ENCODE measurements at places on chromosomes 6 and 20.

DNA sequence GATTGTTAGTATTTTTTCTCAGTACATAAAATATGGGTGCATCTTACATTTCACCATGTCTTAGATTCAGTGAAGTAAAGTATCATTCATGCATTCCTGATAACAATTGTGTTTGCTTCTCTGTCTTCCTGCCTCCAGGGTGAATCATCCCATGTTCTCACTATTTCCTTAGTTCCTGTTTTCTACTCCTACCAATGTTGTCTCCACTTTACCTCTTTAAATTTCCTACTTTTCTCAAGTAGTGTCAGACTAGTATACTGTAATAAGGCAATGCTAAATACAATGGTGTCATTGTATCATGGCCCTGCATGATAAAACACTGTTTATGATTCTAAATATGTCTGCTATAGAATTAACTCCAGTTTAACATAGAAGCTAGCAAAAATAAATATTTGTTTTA is 37.4 kb upstream of the GABRR1 start:
- no peak for DNase-seq

- DNase-seq, result no peak
Measured at GRCh38 chr6:80553071-80553740, 446.7 kb downstream of the BCKDHB start.

- DNase-seq, result no peak
Measured at GRCh38 chr6:168442646-168443045, 1.7 kb downstream of the SMOC2 start.

DNA sequence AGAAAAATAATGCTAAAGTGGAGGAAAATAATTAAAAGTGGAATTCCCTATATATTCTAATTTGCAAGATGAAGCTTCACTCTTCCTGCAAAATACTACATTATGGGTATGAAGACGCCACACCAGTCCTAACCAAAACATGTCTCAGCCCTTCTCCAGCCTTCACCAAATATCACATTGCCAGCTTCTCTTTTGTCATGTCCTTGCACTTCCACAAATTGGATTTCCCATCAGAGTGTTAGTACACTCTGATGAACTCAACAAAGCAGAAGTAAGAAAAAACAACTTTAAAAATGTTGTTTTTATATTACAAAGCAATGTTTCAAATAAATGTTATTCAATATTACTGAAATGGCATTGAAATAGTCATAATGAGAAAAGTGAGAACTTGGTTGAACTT is 62.4 kb upstream of the RNF146 start:
- DNase-seq, result no peak

DNA sequence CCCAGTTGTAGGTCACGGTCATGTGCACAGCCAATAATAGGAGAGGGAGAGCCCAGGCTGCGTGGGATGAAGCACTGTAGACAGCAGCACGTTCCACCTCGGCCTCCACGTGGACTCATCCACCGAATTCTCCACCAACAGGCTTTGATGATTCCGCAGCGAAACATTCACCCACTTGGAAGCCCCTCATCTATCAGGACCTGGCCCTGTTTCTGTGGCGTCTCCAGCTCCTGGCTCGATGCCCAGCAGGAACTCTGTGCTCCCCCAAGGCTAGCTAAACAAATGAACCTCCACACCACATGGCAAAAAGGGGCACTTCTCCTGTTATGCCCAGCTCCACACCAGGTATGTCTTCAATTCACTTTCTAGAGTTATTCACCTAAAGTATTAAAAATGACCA is 237.9 kb upstream of the PDE10A start:
- DNase-seq, result no peak

DNA sequence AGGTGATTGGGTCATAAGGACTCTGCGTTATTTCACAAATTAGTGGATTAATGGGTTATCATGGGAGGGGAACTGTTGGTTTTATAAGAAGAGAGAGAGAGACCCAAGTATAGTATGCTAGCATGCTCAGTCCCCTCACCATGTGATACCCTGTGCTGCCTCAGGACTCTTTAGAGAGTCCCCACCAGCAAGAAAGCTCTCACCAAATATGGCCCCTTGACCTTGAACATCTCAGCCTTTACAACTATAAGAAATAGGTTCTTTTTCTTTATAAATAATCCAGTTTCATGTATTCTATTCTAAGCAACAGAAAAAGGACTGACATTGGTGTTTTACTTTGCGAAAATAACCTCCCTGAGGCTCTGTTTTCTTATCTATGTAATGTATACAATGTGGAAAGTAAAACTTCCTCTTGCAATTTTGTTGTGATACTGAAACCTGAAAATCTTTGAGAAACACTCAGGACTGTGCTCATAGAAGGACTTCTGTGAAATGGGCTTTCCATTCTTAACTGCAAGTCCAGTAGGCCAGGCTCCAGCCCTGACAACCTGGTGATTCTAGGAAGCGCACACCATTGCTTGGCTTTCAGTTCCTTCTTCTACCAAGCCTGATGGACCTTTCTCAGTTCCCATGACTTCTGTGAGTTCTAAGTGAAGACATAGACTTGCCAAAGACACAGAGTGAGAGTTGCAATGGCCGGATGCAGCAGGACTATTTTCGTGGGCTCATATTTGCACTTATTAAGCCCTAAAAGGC is 21.9 kb downstream of the SIRPD start:
- DNase-seq, result peak; percentile 91

GRCh38 chr6:128518434-128519131 is 1.8 kb downstream of the PTPRK start:
- no peak for DNase-seq

- no peak for DNase-seq
Measured at GRCh38 chr6:27757307-27757706, 154.9 kb downstream of the OR2B2 start.

DNA sequence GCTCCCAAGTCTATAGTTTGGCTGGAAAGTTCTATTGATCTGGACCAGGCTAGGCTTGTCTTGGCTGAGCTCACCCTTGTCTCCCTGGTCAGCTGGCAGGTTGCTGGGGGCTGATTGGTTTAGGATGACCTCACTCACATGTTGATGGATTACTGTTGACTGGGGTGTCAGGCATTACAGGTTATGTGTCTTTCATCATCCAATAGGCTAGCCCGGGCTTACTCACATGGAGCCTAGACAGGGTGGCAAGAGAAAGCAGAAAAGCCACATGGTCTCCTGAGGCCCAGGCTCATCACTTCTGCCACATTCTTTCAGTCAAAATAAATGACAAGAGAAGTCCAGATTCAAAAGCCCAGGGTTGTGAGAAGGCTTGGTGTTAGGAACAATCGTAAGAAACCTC is 103.5 kb downstream of the BFSP1 start:
- no peak for DNase-seq

- DNase-seq, result no peak
Measured at GRCh38 chr20:24605937-24606455, 136.6 kb downstream of the SYNDIG1 start.

GRCh38 chr6:150668900-150669302 is 69.2 kb downstream of the PLEKHG1 start:
- DNase-seq, result no peak

DNA sequence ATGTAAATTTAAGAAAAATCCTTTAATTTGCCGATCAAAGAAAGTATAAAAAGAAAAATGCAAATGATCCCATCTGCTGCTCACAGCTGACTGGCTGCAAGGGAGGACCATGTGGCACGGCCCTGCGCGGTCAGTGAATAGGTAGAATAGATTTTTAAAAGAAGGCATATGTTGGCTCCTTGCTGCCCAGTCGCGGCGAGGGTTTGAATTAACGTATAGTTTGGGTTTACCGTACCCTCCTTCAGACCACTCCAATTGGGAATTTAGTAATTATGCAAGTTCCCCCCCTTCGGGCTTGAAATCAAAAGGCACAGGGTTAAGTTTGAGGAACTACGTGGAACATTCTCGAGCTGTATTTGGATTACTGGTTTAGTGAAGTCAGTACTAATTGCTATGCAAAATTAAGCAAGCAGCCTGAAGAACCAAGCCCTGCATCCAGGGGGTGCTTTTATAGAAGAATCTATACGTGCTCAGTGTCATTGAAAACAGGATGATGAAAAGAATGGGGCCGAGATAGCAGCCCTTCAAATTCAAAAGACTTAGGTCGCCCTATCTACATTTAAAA is 1.1 kb upstream of the BEND3 start:
- peak; percentile 68 for DNase-seq

- DNase-seq, result no peak
Measured at GRCh38 chr20:2559651-2560050, 23.3 kb downstream of the TMC2 start.

DNA sequence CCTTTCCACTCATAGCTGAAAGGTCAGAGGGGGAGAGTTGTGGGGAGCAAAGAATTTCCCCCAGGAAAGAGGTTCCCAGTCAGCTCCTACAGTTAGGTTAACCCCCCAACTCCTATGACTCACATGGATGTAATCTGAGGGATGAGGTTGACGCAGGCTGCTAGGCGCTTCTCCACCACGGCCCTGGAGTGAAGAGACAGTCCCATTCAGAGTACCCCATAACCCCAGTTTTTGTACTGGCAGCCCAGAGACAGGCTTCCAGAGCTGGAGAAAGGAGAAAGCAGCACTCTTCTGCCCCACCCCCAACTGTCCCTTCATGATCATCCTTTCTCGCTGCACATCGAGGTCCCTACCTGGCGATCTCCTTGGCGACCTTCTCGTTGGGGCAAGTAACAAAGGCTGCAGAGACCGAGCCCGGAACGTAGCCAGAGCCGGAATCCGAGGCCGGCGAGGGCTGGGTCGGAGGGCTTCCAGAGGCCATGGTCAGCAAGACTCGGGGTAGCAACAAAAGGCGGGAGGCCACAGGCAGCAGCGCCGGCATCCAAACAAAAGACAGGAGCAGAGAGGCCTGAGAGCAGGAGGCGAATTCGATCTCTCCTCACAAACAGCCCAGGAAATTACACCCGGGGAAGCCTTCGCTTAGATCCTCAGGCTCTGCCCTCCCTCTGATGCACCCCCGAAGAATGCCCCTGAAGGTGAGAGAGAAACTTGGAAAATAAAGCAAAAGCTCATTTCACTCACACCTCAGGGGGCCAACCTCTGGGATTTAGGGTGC is 592 bp downstream of the CUTA start:
- DNase-seq, result no peak

- no peak for DNase-seq
Measured at GRCh38 chr6:68328156-68328555, 306.9 kb upstream of the ADGRB3 start.

GRCh38 chr6:136123468-136123867 is 126.6 kb downstream of the MTFR2 start:
- no peak for DNase-seq

- DNase-seq, result peak; percentile 11
Measured at GRCh38 chr20:12358006-12358654, 440.4 kb downstream of the BTBD3 start.

GRCh38 chr20:19275630-19276071 is 63.2 kb downstream of the SLC24A3 start:
- DNase-seq, result no peak

- DNase-seq, result no peak
Measured at GRCh38 chr6:135097172-135097571, 42.5 kb upstream of the HBS1L start.

- peak; percentile 63 for DNase-seq
Measured at GRCh38 chr6:16129623-16130401, 926 bp downstream of the MYLIP start.

- DNase-seq, result no peak
Measured at GRCh38 chr20:10313215-10313614, 94.6 kb downstream of the SNAP25 start.

DNA sequence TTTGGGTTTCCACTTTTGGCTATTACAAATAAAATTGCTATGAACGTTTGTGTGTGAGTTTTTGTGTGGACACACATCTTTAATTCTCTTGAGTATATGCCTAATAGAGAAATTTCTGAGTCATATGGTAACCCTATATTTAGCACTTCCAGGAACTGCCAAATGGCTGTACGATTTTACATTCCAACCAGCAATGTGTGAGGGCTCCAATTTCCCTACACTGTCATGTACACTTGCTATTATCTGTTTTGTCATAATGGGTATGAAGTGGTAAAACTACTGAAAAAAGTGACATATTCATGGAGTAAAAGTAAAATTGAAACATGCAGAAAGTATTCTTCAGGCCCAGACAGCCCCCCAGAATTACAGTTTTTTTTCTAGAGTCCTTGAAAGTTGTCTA is 59.6 kb upstream of the ESR1 start:
- DNase-seq, result no peak

DNA sequence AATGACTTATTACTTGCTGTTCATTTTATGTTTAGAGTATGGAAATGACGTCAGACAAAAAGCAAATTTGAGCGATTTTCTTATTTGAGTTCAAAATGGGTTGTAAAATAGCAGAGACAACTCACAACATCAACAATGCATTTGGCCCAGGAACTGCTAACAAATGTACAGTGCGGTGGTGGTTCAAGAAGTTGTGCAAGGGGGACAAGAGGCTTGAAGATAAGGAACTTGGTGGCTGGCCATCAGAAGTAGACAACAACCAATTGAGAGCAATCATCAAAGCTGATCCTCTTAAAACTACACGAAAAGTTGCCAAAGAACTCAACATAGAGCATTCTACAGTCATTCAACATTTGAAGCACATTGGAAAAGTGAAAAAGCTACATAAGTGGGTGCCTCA is 43.8 kb downstream of the REV3L start:
- no peak for DNase-seq

GRCh38 chr6:117449549-117450439 is 24.1 kb upstream of the ROS1 start:
- DNase-seq, result peak; percentile 37

DNA sequence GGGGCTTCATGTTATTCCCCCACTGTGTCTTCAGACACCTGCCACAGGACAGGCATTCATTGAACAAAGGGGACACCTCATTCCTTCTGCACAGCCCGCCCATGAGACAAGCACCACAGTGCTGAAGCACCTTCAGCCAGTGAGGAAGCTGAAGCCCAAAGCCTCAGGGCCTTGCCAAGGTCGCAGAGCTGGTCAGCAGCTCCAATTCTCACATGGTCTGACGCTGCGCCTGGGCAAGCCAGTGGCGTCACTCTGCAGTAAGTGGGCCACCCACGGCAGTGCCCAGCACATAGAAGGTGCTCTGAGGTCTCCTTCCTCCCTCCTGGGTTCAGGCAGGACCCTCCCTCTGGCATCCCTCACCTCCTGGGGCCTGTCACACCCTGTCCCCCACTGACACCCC is 43.2 kb downstream of the GRM4 start:
- DNase-seq, result no peak

DNA sequence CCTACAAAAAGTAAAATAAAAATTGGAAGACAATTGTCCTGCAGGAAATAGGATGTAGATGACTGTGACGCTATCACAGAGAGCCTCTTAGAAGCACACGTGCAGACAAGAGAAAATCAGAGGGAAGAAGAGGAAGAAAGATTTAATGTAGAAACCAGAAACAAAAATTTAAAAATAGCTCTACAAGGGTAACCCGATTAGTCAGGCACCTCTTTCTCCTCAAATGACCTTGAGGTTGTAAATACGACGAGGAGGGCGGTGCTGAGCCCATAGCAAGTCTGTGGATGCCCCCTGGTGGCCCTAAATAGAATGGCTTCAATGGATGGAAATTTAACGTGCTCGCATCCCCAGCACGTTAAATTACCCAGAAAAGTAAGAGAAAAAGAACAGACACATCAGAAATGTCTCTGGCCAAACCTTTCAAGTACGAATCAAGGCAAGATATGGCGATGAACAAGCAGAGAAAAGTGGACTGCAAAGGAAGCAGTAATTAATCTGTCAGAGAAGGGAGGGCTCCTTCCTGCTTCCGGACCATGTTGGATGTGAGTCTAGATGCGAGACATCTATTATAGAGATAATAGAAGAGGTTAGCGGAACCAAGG is 4.2 kb upstream of the PRPH2 start:
- DNase-seq, result peak; percentile 89

- no peak for DNase-seq
Measured at GRCh38 chr6:42228305-42228704, 10.6 kb upstream of the MRPS10 start.
